Lung microvascular endothelial cell (primary cell): ENCODE measurements at places on chromosomes 13 and 19. TPM values are rescaled to one million over a fixed set of nuclear protein-coding genes. Genes with fewer than 3 reads are reported as not detected.

Gene COL4A1
- total RNA-seq = 836 and 1,068 TPM in 2 replicates

DNA sequence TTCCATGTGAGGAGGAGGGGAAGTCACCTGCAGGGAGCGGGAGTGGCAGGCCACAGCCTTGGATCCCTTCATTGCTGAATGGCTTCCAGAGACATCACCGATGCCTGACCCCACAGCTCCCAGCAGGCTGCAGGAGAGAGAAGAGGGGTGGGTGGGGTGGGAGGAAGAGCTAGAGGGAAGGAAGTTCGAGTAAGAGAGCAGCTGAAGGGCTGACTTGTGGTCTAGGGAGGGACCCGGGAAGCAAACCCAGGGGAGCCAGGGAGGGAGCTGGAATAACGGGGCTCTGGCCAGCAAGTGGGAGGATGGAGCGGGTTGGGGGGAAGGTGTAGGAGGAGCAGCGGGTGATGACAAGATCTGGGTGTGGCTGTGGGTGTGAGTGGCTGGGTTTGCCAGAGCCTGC is 229.8 kb upstream of the MAB21L1 start:
- no peak for DNase-seq

DNA sequence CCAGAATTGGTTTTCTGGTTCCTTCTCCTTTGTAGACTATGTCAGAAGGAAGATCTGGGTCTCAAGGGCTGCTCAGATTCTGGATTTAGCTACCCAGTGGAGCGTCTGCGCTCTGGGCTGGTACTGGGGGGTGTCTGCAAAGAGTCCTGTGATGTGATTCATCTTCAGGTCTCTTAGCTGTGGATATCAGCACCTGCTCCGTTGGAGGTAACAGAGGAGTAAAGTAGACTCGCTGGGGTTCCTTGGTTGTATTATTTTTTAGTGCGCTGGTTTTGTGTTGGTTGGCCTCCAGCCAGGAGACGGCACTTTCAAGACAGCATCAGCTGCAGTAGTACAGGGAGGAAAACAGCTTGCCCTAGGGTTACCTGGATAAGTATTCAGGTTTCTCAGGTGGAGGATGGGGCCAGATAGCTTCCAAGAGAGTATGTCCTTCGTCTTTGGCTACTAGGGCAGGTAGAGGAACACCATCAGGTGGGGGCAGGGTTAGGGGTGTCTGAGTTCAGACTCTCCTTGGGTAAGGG is 10.4 kb upstream of the KLK15 start:
- DNase-seq = no peak

DNA sequence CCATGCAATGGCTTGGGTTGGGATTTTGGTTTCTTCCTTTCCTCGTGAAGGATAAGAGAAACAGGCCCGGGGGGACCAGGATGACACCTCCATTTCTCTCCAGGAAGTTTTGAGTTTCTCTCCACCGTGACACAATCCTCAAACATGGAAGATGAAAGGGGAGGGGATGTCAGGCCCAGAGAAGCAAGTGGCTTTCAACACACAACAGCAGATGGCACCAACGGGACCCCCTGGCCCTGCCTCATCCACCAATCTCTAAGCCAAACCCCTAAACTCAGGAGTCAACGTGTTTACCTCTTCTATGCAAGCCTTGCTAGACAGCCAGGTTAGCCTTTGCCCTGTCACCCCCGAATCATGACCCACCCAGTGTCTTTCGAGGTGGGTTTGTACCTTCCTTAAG is 24.1 kb downstream of the SPC24 start:
- DNase-seq = peak; percentile 71

Gene ZNF132
- total RNA-seq = 4.1 and 6.9 TPM in 2 replicates

Gene DACH1
- 0.20 and 0.44 TPM in 2 replicates for total RNA-seq

DNA sequence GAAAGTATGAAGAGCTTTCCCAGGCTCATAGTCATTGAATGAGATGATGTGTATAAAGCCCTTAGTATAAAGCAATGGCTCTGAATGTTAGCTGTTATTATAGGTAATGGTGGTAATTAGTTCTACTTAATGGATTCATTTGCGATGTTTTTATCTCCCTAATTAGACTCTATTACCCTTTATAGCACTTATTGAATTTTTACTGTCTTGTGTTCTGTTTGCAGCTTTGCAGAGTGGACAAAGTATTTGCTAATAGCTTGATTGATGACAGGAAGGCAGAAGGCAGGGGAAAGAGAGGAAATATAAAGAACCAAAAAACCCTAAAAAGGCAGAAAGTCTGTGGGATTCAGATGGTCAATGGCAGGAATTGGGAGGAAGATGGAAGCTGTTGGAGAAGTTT is 524.4 kb upstream of the SPRY2 start:
- no peak for DNase-seq

Gene VSIG10L
- under 0.01 TPM in 2 replicates for total RNA-seq

- no peak for DNase-seq
Measured at GRCh38 chr13:110125157-110125556, 181.8 kb downstream of the COL4A1 start.

Gene ZNF439
- 0.22 and 2.8 TPM in 2 replicates for total RNA-seq

Gene NLRP9
- total RNA-seq = not detected in 2 replicates

DNA sequence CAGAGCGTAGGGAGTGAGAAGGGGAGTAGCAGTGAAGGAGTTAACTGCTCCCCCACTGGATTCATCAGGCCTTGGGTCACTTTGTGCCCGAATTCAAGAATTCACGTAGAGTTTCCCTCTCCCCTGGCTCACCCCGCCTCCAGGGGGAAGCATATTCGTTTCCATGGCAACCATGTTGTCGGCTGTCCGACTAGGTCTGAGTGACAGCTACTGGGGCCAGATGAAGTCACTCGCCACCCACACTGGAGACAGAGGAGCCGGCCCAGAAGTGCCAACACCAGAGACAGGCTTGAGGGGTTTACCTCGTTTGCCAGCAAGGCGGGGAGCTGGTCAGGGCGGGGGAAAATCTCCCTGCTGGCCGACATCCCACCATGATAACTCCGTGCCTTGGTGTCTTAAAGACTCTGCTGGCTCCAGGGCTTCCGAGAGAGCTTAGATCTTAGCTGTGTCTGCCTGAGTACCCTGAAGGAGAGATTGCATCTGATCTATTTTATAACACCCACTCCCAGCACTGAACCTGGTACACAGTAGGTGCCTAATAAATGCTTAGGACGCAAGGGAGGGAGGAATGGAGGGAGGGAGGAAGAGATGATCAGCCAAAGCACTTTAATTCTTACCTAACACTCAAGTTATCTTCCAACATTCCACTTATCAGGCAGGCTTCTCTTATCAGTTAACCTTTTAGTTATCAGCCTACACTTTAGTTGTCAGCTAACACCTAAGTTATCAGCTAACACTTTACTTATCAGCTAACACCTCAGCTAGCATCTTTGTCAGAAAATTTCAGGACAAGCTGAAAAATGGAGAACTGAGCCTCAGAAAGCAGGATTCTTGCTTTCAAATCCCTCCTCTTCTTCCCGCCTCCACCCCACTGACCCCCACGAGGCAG is 57.2 kb upstream of the ZNRF4 start:
- peak; percentile 21 for DNase-seq

Gene CYP2A6
- total RNA-seq = not detected in 2 replicates

DNA sequence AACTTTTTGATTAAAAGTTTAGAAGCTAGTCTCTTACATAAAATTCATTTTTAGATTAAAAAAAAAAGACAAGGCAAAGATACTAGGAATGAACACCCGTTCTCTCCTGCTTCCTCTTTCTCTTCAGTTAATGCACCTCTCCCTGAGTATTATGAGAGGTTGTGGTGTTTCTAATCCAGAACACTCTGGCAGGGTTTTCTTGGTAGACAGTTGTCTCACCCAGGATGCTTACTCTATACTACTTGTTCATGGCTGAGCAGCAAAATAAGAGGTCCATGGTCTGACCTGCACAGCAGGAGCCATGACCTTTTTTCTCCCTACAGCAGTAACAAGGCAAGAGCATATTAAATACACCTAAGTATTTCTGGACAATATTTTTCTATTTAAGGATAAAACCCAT is 62.0 kb downstream of the MICU2 start:
- no peak for DNase-seq

DNA sequence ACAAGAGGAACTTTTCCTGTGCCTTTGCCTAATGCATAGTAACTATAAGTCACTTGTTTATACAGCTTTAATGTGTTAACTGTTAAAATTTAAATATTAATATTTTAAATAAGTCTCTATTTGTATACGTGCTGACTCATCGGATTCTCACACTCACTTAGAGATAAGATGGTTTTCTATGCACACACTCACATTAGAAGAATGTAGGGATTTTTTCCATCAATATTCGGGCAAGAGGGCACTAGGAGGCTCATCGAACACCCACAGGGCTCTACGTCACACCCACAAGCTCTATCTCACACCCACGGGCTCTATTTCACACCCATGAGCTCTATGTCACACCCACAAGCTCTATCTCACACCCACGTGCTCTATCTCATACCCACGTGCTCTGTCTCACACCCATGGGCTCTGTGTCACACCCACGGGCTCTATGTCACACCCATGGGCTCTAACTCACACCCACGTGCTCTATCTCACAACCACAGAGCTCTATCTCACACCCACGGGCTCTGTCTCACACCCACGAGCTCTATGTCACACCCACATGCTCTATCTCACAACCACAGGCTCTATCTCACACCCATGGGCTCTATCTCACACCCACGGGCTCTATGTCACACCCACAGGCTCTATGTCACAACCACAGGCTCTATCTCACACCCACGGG is 73.4 kb downstream of the COL4A2 start:
- no peak for DNase-seq

DNA sequence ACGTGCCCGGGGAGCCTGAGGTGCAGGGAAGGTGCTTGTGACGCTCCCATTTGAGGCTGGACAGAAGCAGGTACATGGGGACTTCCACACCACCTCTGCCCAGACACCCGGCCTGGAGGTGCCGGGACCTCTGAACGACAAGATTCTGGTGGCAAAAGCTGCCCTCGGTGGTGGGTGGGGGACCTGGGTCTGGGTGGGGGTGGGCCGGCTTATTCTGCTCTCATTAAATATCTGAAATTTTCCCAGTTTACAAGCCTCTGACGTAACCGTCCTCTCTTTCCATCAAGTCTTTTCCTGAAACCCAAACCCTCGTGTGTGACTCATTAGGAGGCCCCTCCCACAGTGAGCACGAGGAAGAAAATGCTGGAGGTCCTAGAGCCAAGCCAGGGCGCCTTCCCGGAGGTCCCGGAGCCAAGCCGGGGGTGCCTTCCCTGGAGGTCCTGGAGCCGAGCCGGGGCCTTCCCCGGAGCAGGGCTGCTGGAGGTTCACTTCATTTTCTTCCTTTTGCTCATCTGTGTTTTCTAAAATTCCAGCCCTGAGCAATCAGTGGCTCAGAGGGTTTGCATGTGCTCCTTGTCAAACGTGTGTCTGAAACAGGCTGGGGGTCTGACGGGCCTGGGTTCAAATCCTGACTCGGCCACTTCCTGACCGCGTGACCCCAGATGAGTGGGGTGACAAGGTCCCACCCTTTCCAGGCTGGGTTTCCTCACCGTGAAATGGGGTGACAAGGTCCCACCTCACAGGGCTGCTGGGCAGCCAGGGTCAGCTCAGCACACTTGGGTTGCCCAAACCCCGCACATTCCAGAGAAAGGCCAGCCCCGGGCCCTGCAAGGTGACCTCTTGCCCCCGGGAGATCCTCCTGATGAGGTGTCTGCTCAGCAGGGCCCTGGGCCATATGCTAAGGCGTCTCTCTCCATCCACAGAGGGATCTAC is 10.0 kb downstream of the CFD start:
- peak; percentile 90 for DNase-seq

- no peak for DNase-seq
Measured at GRCh38 chr19:2255112-2255845, 938 bp downstream of the JSRP1 start.

DNA sequence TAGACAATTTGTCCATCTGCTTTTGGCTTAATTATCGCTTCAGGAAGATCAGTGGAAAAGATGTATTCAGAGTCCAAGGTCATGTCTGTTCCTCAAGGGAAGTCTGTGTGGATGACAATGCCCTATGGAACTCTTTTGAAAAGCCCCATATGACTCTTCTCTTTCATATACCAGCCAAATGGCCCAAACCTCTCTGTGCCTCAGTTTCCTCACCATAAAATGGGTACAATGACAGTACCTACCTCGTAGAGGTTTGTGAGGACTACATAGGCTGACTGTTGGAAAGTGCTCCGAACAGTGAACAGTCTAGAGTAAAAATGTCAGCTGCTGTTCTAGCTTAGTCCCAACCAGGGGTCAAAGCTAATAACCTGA is 104.6 kb downstream of the COL4A2 start:
- no peak for DNase-seq

DNA sequence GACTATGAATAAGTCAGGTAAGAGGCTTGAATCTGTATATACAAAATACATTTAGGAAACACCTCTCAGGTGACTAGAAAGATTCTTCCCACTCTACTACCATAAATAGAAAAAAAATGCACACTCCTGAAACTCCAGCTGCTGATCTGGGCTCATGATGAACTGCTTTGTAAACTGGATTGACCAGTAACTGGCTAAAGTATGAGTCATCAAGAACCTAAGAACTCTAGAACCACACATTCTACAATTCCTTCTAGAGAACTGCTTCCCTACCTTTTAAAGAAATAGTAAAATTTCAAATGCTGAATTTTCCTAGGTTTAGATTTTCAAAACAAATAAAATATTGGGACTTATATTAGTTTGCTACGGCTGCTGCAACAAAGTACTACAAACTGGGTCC is 55.2 kb downstream of the ELF1 start:
- no peak for DNase-seq

DNA sequence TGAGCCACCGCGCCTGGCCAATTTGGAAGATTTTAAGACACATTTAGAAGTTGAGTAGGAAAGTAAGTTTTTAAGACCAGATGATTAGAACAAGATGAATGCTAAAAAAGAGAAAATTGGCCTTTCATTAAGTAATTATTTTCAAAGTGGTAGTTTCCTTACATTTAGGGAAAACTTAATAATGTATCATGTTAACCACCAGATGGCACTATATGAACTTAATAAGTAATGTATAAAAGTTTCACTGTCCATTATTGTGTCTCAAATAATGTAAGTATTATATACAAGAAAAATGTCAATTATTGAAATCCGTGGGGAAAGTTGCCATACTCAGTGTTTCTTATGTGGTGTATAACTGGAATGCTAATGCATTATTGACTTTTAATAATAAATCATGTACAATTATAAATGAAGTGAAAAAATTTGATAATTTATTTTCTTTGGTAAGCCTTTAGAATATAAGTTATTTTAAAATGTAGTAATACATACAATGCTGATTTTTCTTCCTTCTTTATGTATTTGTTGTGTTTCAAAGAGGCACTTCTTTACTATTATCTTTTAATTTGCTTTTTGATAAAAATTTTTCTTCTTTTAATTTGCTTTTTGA is 29.2 kb downstream of the COG6 start:
- DNase-seq = peak; percentile 67

Gene OR7C1
- not detected in 2 replicates for total RNA-seq

DNA sequence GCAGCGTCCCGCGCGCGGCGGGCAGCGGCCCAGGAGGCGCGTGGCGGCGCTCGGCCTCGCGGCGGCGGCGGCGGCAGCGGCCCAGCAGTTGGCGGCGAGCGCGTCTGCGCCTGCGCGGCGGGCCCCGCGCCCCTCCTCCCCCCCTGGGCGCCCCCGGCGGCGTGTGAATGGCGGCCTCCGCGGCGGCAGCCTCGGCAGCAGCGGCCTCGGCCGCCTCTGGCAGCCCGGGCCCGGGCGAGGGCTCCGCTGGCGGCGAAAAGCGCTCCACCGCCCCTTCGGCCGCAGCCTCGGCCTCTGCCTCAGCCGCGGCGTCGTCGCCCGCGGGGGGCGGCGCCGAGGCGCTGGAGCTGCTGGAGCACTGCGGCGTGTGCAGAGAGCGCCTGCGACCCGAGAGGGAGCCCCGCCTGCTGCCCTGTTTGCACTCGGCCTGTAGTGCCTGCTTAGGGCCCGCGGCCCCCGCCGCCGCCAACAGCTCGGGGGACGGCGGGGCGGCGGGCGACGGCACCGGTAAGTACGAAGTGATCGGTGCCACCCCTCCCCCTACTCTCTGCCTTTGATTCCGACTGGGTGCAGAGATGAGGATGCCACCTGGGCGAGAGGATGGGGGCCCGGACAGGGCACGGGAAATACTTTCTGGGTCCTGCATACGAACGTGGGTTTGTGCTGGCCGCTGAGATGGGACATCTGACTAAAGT is 874 bp downstream of the TRIM28 start:
- DNase-seq = peak; percentile 81
